Fibroblast of lung (primary cell): ENCODE measurements at places on chromosomes 13 and 19.

GRCh38 chr13:72638059-72638815, 89.2 kb downstream of the MZT1 start:
- peak; percentile 53 for DNase-seq

GRCh38 chr13:99363949-99364348, 56.8 kb upstream of the GPR183 start:
- no peak for DNase-seq

- no peak for DNase-seq
These were observed 4.1 kb downstream of the MAB21L1 start for GRCh38 chr13:35472323-35472881.

GRCh38 chr13:53781941-53782340, 753.3 kb downstream of the OLFM4 start:
- peak; percentile 1 for DNase-seq

GRCh38 chr13:101978552-101979315, 423.1 kb downstream of the FGF14 start:
- DNase-seq, result no peak

DNA sequence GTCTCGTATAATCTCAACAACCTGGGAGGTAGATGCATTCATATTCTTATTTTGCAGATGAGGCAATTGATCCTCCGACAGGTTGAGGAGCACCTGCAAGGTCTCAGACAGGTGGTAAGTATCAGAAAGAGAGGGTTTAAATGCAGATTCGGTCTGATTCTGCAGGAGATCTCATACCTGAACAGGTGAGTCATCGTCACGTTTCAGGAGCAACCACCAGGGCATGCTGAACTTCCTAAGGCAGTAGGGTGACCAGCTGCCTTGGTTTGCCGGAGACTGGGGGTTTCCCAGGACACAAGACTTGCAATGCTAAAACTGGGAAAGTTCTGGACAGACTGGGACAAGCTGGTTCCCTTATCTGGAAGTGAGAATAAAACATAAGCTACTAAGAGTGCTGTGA, 68.8 kb upstream of the TSHZ3 start:
- DNase-seq, result no peak

GRCh38 chr13:109533350-109533749, 253.0 kb downstream of the IRS2 start:
- DNase-seq, result no peak

DNA sequence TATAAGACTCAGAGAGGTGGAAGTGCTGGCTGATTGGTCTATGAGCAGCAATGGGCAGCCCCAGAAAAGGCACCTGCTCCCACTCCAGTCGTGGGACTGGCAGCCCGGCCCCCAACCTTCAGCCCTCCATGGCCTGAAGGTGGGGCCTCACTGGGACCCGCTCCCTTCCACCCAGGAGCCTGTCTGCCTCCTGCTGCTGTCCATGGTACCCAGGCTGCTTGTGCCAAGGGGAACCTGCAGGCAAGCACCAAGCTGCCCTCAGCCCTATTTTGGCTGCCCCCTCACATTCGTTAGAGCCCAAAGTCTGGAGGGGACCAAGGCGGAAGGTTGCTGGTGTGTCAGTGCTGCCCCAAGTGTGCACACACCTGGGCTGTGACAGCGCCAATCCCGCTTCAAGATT, 2304.9 kb downstream of the PCDH9 start:
- peak; percentile 10 for DNase-seq

- no peak for DNase-seq
These were observed 85.1 kb downstream of the RNASEH2B start for GRCh38 chr13:50994651-50995050.

- peak; percentile 64 for DNase-seq
These were observed 22.2 kb downstream of the SIGLEC5 start for GRCh38 chr19:51607920-51608562.

GRCh38 chr13:28954810-28955209, 134.7 kb downstream of the MTUS2 start:
- no peak for DNase-seq

DNA sequence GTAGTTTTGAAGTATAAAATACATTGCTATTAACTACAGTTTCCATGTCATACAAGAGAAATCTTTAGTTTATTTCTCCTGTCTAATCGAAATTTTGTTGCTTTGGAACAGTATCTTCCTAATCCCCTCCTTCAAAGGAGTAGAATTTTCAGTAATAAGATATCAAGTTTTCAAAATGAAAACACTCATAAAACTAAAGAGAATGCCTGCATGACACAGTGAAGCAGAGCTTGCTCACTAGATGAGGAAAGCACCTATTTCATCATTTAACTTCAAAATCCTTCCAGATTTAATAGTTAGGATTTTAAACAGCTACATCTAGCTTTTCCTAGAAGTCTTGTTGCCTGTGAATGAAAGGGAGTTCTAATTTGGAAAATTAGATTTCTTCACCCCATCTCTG, 80.8 kb downstream of the TNFSF11 start:
- DNase-seq, result no peak

DNA sequence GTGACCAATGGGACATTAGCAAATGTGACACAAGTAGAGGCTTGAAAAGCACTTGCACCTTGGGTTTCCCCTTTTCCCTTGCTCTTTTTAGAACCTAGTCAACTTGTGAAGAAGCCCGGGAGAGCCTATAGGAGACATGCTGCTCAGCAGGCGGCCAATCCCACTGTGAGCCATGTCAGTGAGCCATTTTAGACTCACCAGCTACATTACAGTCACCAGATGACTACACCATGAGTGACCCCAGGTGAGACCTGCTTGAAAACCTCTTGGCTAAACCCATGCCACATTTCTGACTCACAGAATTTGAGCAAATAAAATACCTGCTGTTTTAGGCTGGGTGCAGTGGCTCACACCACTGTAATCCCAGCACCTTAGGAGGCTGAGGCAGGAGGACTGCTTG, 317.5 kb downstream of the KLF12 start:
- no peak for DNase-seq

DNA sequence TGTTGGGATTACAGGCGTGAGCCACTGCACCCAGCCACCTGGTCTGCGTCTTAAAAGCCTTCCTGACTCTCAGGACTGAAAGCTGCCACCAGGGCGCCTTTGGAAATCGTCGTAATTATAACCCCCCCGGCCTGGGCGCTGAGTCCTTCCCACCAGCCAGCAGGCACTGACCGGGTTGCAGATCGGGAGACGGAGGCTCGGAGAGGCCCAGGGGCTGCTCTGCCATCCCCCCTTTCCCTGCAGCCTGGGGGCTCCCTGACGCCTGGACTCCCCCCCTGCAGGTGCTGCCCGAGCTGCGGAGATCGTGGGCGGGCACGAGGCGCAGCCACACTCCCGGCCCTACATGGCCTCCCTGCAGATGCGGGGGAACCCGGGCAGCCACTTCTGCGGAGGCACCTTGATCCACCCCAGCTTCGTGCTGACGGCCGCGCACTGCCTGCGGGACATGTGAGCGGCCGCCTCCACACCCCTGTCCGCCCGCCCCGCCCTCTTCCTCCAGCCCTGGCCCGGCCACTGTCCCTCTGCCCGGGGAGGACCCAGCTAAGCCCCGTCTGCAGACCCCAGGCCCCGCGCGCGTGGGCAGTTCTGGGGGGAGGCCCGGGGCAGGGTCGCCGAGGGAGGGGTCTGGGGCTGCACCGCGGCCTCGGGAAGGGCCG, 2.5 kb downstream of the PRTN3 start:
- DNase-seq, result no peak

GRCh38 chr19:51417107-51417809, at the start of gene SIGLEC10:
Gene SIGLEC10, minus strand, starts transcription at chr19:51417642. Its CDS starts 61 bp downstream, at chr19:51417581.
- DNase-seq, result no peak

- peak; percentile 31 for DNase-seq
These were observed 6.5 kb upstream of the CCNE1 start for GRCh38 chr19:29805031-29805965.

DNA sequence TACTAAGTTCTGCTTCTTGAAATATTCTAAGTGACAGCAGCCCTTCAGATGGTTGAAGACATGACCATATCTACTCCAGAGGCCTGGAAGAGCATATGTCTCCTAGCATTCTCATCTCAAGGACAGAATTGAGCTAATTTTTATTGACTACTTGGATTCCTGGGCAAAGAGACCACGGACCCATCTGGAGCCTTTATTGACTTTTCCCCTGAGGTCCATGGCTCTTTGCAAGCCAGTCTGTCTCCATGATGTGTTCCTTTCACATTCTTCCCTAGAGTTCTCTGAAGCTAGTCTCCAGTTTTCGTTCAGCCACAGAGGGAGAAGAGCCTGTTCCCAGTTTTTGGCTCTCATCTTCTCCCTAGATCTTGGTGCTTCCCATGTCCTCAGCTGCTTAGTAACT, 202.7 kb downstream of the PCCA start:
- no peak for DNase-seq

- no peak for DNase-seq
These were observed 4.9 kb upstream of the CHST8 start for GRCh38 chr19:33616857-33617256.

- no peak for DNase-seq
These were observed 36.0 kb upstream of the KPNA3 start for GRCh38 chr13:49828453-49828852.

DNA sequence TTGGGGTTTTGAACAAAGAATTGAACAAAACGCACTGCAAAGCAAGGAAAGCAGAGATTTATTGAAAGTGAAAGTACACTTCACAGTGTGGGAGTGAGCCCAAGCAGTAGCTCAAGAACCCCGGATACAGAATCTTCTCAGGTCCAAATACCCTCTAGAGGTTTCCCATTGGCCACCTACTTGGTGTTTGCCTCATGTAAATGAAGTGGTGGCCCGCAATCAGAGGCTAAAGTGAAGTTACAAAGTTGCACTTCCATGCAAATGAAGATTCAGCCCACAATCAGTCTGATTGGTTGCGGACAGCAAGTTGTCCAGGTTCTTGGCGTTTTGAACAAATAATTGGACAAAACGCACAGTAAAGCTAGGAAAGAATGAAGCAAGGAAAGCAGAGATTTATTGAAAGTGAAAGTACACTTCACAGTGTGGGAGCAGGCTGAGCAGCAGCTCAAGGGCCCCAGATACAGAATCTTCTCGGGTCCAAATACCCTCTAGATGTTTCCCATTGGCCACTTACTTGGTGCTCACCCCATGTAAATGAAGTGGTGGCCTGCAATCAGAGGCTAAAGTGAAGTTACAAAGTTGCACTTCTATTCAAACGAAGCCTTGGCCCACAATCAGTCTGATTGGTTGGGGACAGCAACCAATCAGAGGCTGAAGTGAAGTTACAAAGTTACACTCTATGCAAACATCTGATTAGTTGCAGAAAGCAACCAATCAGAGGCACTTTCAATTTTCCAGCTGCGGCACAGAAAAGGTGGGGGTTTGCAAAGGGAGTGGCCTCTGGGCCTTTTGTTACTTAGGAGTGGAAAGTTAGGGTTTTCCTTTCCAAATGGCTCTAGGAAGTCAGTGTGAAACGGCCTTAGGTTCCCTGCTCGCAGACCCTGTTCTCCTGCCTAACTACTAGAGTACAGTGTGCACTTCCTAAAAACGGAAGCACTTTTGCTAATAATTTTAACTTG, 4.8 kb upstream of the TM9SF2 start:
- DNase-seq, result peak; percentile 30

- no peak for DNase-seq
These were observed 1230.1 kb upstream of the SLC10A2 start for GRCh38 chr13:104296286-104296685.
